ENCODE measurements at places on chromosomes 3 and 15.

GRCh38 chr15:93459396-93459795, 370.4 kb upstream of the RGMA start:
- H3K36me3 ChIP-seq: no peaks in the 10 kb centered on the region
- DNase-seq: no peak

DNA sequence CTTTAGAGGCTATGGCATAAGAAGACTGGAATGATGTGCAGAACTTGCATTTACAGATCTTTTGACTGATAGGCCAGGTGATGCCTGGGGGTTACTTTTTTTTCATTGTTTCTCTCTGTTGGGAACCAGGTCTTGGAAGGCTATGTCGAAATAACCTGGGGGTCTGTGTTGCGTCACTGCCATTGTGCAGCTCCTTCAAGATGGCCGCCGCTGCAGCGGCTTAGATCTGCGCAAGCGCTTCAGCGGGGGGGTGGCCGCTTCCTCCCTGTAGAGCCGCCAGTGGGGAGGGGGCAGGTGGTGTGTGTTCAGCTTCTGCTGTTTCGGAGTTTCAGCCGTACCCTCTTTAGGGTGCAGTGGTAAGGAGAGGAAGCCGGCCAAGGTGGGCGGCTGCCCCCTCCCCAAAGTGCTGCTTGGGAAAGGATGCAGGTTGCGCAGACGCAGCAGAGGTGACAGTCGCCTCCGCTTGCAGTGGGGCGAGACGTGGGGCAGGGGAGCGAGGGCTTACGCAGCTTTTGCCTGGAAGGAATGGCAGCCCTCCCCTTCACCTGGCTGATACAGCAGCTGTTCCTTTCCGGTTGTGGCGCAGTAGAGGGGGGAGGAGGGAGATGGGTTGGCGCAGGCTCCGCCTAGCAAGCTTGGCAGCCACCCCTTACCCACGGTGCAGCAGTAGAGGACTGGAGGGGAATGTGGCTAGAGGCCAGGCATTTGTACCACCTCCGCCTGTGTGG, 1.5 kb downstream of the SNRPN start:
- H3K36me3 ChIP-seq: no peaks in the 10 kb centered on the region
- peak overlapping the region; percentile 84 for H3K27ac ChIP-seq
- DNase-seq: peak; percentile 63
- H3K4me1 ChIP-seq: no peaks in the 10 kb centered on the region

- H3K27me3 ChIP-seq: no peaks in the 10 kb centered on the region
- no peaks in the 10 kb centered on the region for H3K36me3 ChIP-seq
- peak overlapping the region; percentile 97 for H3K4me3 ChIP-seq
- peaks cover 2% of the 10 kb centered on the region for H3K4me1 ChIP-seq
These were observed 515 bp downstream of the ADAM10 start for GRCh38 chr15:58748852-58749531.

DNA sequence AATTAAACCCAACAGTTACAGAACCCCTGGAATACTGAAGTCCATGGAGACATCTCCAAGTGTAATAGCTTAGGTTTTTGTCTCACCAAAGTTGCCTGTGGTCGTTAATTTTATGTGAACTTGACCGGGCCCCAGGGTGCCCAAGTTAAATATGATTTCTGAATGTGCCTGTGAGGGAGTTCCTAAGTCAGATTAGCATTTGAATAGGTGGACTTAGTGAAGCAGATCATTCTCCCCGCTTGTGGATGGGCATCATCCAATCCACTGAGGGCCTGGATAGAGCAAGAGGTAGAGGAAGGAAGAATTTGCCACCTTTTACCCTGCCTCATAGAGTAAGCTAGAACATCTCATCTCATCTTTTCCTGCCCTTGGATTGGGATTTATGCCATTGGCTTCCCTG, 203.0 kb downstream of the MYRIP start:
- H3K4me1 ChIP-seq: peaks cover 5% of the 10 kb centered on the region
- H3K36me3 ChIP-seq: no peaks in the 10 kb centered on the region
- no peak overlapping the region for H3K27ac ChIP-seq
- H3K27me3 ChIP-seq: no peaks in the 10 kb centered on the region
- no peak overlapping the region for H3K4me3 ChIP-seq
- no peak for DNase-seq

- H3K4me3 ChIP-seq: no peak overlapping the region
- no peaks in the 10 kb centered on the region for H3K4me1 ChIP-seq
- no peak for DNase-seq
- no peaks in the 10 kb centered on the region for H3K27me3 ChIP-seq
- H3K27ac ChIP-seq: no peak overlapping the region
These were observed 3.5 kb downstream of the NAALADL2 start for GRCh38 chr3:174862666-174863065.

DNA sequence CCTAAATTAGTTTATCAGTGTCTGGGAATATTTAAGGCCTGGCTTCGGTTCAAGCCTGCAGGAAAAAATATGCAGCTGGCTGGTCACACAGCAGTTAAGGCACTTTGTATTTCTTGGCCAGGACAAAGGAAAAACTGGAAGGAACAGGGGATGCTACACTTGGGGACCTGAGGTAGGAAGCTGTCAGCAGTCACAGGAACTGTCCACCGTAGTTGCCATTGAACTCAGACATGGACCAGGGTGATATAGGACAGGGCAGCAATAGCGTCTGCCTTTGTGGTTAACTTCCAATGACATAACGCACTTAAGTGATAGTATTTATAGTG, 49.1 kb downstream of the NR1D2 start:
- H3K4me1 ChIP-seq: no peaks in the 10 kb centered on the region
- H3K27me3 ChIP-seq: no peaks in the 10 kb centered on the region
- DNase-seq: no peak
- no peaks in the 10 kb centered on the region for H3K36me3 ChIP-seq
- H3K4me3 ChIP-seq: no peak overlapping the region

DNA sequence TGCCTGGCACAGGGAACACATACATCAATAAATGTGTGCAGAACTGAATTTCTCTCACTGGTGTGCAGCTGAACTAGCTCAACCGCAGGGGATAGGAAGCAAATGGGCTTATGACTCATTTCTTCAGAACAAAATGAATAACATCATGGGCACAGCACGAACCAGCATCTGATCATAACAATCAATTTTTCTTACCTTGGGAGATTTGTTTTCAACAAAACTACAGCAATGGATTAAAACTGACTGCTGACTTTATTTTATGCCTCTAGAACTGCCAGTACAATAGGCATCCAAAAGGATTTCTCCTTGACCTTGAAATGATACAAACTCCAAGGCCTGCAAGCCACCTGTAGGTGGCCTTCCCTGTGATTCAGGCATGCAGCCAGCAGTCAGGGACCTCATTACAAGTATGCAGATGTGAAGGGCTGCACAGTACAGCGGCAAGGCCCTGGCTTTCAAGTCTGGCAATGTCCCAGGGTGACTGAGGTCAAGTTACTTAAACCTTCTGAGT, 26.1 kb downstream of the TAMM41 start:
- DNase-seq: peak; percentile 37
- H3K36me3 ChIP-seq: no peaks in the 10 kb centered on the region
- no peaks in the 10 kb centered on the region for H3K4me1 ChIP-seq

DNA sequence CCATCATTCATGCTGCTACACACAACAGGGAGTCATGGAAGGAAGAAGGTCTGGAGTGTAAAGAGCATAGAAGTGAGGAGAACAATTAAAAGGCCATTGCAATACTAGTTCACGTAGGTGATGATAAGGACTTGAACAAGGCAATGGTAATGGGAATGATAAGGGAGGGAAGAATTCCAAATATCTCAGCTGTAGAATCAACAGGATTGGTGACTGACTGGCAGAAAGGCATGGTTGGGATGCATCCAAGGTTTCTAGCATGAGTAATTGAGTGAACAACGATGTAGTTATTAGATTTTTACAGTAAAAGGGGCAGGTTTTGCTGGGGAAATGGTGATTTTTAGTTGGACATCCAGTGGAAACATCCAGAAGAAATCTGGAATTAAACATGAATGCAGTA, 2.4 kb upstream of the SEC62 start:
- H3K4me3 ChIP-seq: no peak overlapping the region
- H3K4me1 ChIP-seq: no peaks in the 10 kb centered on the region
- no peaks in the 10 kb centered on the region for H3K27me3 ChIP-seq
- DNase-seq: no peak
- no peaks in the 10 kb centered on the region for H3K36me3 ChIP-seq
- no peak overlapping the region for H3K27ac ChIP-seq

GRCh38 chr15:51121631-51122225, 27.0 kb upstream of the TNFAIP8L3 start:
- H3K4me3 ChIP-seq: no peak overlapping the region
- no peak for DNase-seq
- H3K27ac ChIP-seq: no peak overlapping the region
- no peaks in the 10 kb centered on the region for H3K36me3 ChIP-seq
- no peaks in the 10 kb centered on the region for H3K27me3 ChIP-seq

DNA sequence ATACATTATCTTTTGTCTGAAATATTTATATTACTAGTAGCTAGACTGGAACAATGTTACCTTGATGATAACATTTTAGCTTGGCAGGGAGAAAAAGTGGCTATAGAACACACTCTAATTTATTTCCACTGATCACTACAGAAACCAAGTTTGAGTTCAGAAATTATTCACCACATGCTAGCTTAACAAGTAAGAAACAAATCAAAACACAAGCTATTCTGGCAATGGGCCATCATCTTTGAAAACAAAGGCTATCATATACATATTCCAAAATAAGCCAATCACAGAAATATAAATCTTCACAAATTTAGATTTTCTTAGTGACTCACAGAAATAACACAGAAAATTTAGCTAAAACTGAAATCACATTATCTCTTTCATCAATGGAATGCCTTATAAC, 17.1 kb downstream of the AQR start:
- H3K27ac ChIP-seq: no peak overlapping the region
- H3K36me3 ChIP-seq: no peaks in the 10 kb centered on the region
- H3K27me3 ChIP-seq: no peaks in the 10 kb centered on the region
- no peaks in the 10 kb centered on the region for H3K4me1 ChIP-seq
- no peak overlapping the region for H3K4me3 ChIP-seq
- no peak for DNase-seq

DNA sequence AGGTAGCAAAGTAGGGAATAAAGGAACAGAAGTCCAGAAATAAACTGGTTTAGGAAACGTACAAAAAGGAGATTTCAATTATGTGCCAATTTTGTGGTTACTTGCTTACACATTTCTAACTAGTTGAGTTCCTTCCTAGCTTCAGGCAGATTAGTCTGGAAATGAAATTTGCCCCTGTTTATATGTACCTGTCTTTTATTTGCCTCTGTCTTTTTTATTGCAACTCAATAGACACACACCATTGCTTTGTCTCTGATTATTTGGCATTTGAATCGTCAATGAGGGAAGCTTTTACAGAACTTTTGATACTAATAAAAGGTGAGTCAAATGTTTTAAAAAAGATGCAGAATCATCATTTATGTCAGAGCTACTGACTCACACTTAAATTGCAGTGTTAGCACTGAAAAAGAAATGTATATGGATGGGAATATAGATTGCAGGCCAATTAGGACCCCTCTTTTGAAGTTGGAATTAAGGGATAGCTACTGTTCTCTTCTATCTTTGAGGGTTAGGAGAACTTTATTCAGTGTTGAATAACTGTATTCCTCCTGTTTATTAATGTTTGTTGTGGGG, 60.5 kb downstream of the TRAK1 start:
- H3K27ac ChIP-seq: no peak overlapping the region
- peaks cover 2% of the 10 kb centered on the region for H3K4me1 ChIP-seq

GRCh38 chr3:193372783-193373182, 5.8 kb downstream of the ATP13A5 start:
- DNase-seq: no peak
- no peak overlapping the region for H3K27ac ChIP-seq
- no peaks in the 10 kb centered on the region for H3K4me1 ChIP-seq
- H3K36me3 ChIP-seq: no peaks in the 10 kb centered on the region
- H3K27me3 ChIP-seq: no peaks in the 10 kb centered on the region

DNA sequence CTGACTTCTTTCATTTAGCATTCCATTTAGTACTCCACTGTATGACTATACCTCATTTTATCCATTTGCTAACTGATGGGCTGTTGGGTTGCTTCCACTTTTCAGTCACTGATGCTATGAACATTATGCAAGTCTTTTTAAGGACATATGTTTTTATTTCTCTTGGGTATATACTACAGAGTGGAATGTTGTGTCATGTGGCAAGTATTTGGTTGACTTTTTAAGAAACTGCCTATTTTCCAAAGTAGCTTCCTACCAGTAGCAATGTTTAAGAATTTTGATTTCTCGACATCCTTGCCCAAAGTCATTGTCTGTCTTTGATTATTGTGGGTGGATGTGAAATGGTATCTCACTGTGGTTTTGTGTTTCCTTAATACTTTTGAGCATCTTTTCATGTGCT, 110.1 kb upstream of the TPM1 start:
- no peak for DNase-seq
- H3K27me3 ChIP-seq: no peaks in the 10 kb centered on the region
- H3K36me3 ChIP-seq: no peaks in the 10 kb centered on the region
- H3K27ac ChIP-seq: no peak overlapping the region

- H3K36me3 ChIP-seq: no peaks in the 10 kb centered on the region
- H3K4me1 ChIP-seq: no peaks in the 10 kb centered on the region
- H3K4me3 ChIP-seq: no peak overlapping the region
- no peaks in the 10 kb centered on the region for H3K27me3 ChIP-seq
- DNase-seq: no peak
- no peak overlapping the region for H3K27ac ChIP-seq
These were observed 74.1 kb downstream of the CHL1 start for GRCh38 chr3:270688-271087.

DNA sequence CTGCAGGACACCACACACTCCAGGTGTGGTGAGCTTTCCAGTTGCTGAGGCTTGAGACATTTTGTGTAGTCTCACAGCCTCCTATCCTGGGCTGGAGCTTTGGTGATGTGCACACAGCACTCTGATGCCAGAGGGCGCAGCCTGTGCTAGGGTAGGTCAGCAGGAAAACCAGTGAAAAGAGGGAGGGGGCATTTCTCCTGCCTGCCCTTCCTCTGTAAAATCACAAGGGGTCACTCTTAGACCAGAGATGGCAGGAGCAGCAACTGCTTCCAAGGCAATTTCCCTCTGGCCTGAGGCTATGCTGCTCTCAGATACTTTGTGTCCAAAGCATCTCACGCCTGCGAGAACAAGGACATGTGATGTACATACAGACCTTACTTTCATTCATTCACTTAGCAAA, 16.5 kb upstream of the MUSTN1 start:
- H3K4me1 ChIP-seq: no peaks in the 10 kb centered on the region
- no peak overlapping the region for H3K27ac ChIP-seq
- no peaks in the 10 kb centered on the region for H3K36me3 ChIP-seq
- H3K27me3 ChIP-seq: no peaks in the 10 kb centered on the region

DNA sequence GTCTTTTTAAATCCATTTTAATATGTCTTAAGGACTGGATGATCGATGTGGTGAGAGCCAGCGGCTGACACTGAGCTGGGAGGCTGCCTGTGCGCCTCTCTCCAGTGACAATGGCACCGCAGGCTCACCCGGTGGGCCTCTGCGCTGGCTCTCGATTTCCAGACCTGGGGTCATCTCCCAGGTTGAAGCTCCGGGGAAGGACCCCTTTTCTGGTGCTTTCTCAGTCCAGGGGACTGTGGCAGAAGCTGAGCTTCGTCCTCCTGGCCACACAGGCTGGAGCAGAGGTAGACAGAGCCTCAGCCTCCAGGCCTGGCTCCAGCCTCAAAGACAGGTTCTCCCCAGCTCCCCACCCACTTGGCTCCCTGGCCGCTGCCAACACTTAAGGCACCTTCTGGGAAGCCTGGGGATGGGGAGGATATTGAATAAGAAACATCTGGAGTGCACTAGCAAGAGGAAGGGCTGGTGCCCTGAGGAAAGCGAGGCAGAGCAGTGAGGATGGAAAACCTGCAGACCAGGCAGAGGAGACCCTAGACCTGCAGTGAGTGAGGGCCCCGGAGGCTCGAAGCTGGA, 154.2 kb upstream of the SMAD3 start:
- no peaks in the 10 kb centered on the region for H3K27me3 ChIP-seq
- no peak for DNase-seq
- no peaks in the 10 kb centered on the region for H3K36me3 ChIP-seq
- H3K4me3 ChIP-seq: no peak overlapping the region
- H3K27ac ChIP-seq: no peak overlapping the region
